Effector memory CD8-positive, alpha-beta T cell (primary cell): ENCODE measurements at places on chromosomes 4 and X.

DNA sequence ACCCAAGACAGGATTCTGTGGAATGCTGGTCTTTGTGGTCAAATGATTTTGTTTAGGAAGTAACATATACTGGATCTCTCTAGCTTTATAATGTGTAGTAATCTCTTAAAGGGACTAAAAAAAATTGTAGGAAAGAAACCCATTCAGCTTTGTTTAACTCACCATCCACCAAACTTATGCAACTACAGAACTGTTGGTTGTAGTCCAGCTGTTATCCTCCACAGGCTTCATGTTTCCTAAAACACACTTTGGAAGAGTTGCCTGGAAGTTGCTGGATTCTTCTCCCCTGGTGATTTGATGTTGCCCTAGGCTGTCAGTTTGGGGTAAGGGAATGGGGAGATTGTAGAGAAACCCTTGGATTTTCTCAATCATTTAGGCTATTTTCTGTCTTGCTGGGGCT is 89.3 kb downstream of the RLIM start:
- peak overlapping the region; percentile 76 for H3K27ac ChIP-seq
- DNase-seq: no peak
- H3K27me3 ChIP-seq: no peaks in the 10 kb centered on the region
- H3K4me3 ChIP-seq: no peak overlapping the region

- H3K4me3 ChIP-seq: no peak overlapping the region
- H3K27me3 ChIP-seq: no peaks in the 10 kb centered on the region
- no peak overlapping the region for H3K27ac ChIP-seq
- no peaks in the 10 kb centered on the region for H3K4me1 ChIP-seq
- no peak for DNase-seq
Observed at GRCh38 chrX:38985375-38985774, 184.1 kb downstream of the MID1IP1 start.

- no peaks in the 10 kb centered on the region for H3K27me3 ChIP-seq
- no peaks in the 10 kb centered on the region for H3K4me1 ChIP-seq
- no peak for DNase-seq
- no peak overlapping the region for H3K27ac ChIP-seq
Observed at GRCh38 chr4:179001918-179002317, 1559.7 kb upstream of the AGA start.

- no peak overlapping the region for H3K27ac ChIP-seq
- H3K4me1 ChIP-seq: no peaks in the 10 kb centered on the region
- no peak for DNase-seq
Observed at GRCh38 chrX:101377547-101377946, 8.4 kb downstream of the BTK start.

DNA sequence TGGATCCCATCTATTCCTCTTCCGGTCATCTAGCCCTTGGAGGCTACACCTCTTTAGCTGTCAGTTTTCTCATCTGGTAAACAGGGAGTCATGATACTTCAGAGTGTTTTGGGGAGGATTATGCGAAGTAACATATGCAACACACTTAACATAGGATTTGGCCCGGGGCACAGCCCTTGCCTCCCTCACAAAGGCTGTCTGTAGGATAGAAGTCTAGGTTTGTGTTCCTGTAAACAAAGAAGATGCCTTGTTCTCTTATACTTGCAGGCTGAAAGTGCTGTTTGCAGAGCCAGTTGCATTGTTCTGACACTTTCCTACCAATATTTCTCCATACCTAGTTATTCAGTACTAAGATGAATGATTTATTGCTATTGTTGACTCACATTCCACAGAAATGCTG is 2.2 kb upstream of the APELA start:
- H3K27me3 ChIP-seq: no peaks in the 10 kb centered on the region
- no peaks in the 10 kb centered on the region for H3K4me1 ChIP-seq

- no peak overlapping the region for H3K4me3 ChIP-seq
- no peaks in the 10 kb centered on the region for H3K27me3 ChIP-seq
- no peaks in the 10 kb centered on the region for H3K4me1 ChIP-seq
- H3K36me3 ChIP-seq: no peaks in the 10 kb centered on the region
Observed at GRCh38 chrX:24355095-24355494, 5.3 kb upstream of the SUPT20HL1 start.

DNA sequence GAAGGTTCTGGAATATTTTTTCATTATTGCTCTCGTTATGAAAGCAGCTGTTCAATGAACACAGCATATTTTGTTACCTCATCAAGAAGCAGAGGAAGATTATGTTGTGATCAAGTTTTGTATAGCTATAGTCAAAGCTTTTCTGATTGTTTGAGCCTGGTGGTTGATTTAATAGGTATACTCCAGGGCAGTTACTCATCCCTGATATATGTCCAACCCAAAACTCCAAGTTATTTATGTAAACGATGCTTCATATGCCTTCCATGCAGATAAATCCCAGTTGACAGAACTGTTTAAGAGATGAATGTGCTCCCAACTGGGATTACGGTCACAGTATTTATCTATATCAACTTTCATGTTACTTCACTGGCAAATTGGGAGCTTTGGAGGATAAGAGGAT is 19.1 kb downstream of the NAA11 start:
- DNase-seq: no peak
- no peaks in the 10 kb centered on the region for H3K27me3 ChIP-seq
- H3K4me1 ChIP-seq: no peaks in the 10 kb centered on the region
- no peak overlapping the region for H3K27ac ChIP-seq
- no peak overlapping the region for H3K4me3 ChIP-seq

GRCh38 chr4:6474053-6474568 is 1.7 kb upstream of the PPP2R2C start:
- H3K36me3 ChIP-seq: no peaks in the 10 kb centered on the region
- no peaks in the 10 kb centered on the region for H3K4me1 ChIP-seq
- H3K4me3 ChIP-seq: no peak overlapping the region
- no peak overlapping the region for H3K27ac ChIP-seq

- no peak overlapping the region for H3K4me3 ChIP-seq
- H3K36me3 ChIP-seq: no peaks in the 10 kb centered on the region
- peaks cover 10% of the 10 kb centered on the region for H3K27me3 ChIP-seq
- H3K4me1 ChIP-seq: no peaks in the 10 kb centered on the region
- H3K27ac ChIP-seq: no peak overlapping the region
Observed at GRCh38 chr4:150005537-150005936, 72.7 kb upstream of the DCLK2 start.

DNA sequence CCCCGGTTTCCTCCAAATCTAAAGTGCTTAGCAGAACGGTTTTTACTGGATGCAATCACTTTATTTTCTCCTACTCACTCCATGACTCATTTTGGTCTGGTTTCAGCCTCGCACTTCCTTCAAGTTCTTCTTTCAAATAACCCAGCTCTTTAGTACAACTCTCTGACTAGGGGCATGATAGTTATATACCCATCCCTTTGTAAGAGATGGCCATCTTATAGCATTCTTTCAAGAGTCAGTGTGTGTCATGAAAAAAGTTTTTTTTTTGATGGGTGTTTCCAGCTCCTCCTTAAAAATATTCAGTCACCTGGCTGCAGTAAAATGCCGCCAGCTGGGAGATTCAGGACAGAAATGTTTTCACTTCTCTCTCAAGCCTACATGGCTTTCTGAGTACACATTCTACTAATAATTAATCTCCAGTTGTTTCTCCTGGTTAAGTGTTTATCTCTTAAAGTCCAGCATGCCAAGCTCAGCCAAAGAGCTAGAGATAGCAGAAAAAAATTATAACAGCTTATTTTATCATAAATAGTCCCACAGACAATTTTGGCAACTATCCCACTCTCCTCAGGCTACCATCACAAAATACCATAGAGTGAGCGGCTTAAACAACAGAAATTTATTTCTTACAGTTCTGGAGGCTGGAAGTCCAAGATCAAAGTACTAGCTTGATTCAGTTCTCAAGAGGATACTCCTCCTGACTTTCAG is 139.3 kb downstream of the GASK1B start:
- no peaks in the 10 kb centered on the region for H3K36me3 ChIP-seq
- H3K4me1 ChIP-seq: no peaks in the 10 kb centered on the region
- no peaks in the 10 kb centered on the region for H3K27me3 ChIP-seq
- H3K27ac ChIP-seq: no peak overlapping the region
- no peak for DNase-seq

DNA sequence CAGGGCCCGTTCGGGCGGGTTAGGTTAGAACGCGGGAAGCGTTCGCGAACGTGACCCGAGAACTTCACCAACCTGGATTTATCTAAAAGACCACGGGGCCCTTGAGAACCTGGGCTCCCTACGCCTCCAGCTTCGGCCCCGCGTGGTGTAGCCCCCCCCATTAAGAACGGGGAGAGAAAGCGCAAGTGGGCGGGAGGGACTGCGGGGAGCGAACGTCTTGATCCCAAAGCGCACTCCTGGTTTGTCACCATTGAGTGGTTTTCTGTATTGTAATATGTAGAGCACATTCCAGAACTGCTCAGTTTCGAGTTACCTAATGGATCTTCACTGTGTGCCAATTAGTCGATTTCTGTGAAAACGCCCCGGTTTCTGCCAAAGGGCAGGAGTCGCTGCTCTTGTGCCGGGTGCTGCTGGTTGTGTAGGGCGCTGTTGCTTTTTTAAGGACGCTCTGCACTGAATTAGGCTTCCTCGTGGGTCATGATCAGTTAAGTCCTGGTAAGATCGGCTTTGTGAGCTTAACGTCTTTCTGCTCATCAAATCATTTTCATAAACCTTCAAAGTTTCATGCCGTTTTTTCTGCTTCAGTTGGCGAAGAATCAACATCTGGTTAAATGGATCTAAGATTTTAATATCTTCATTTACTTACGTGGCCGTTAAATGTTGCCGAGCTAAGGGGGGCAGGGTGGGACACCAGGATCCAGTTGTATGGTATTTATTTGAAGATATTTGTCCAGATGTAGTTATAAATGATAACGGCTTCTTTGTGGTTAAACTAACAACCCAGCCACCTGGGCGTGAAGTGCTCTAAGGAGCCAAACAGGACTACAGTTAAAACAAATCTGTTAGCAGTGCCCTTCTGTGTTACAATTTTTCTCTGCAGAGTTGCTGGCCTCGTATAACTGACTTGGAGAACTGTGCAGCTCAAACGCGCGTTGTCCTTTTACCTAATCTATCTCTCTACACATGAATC is 809 bp downstream of the MND1 start:
- peak; percentile 26 for DNase-seq
- peaks cover 27% of the 10 kb centered on the region for H3K27me3 ChIP-seq
- peaks cover 3% of the 10 kb centered on the region for H3K36me3 ChIP-seq
- peaks cover 4% of the 10 kb centered on the region for H3K4me1 ChIP-seq
- peak overlapping the region; percentile 90 for H3K4me3 ChIP-seq

DNA sequence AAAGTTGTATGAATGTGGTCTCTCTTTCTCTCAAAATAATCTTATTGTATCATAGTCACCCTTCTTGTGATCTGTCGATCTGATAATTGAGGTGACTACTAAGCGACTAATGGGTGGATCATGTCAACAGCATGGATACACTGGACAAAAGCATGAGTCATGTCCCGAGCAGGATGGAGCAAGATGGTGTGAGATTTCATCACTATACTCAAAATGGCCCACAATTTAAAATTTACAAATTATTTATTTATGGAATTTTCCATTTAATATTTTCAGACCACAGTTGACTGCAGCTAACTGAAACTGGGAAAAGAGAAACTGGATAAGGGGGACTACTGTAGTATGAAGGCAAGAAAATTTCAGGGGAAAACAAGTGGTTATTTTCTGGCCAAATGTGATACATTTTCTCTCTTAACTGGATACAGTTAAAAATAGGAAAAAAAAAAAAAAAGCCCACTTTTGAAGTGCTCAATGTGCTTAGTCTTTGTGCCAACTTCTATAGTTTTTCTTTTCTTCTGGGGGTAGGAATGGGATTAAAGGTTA is 25.3 kb downstream of the FAM241A start:
- H3K27me3 ChIP-seq: no peaks in the 10 kb centered on the region
- no peak for DNase-seq
- H3K4me1 ChIP-seq: peaks cover 11% of the 10 kb centered on the region
- H3K36me3 ChIP-seq: peaks cover 7% of the 10 kb centered on the region
- no peak overlapping the region for H3K4me3 ChIP-seq

- H3K4me1 ChIP-seq: no peaks in the 10 kb centered on the region
- no peaks in the 10 kb centered on the region for H3K36me3 ChIP-seq
- no peak for DNase-seq
- no peak overlapping the region for H3K27ac ChIP-seq
Observed at GRCh38 chrX:115013705-115014104, 3.7 kb downstream of the IL13RA2 start.

- H3K36me3 ChIP-seq: no peaks in the 10 kb centered on the region
- no peak for DNase-seq
- no peak overlapping the region for H3K4me3 ChIP-seq
- H3K27ac ChIP-seq: no peak overlapping the region
- no peaks in the 10 kb centered on the region for H3K27me3 ChIP-seq
Observed at GRCh38 chr4:147366164-147366563, 114.7 kb upstream of the EDNRA start.

DNA sequence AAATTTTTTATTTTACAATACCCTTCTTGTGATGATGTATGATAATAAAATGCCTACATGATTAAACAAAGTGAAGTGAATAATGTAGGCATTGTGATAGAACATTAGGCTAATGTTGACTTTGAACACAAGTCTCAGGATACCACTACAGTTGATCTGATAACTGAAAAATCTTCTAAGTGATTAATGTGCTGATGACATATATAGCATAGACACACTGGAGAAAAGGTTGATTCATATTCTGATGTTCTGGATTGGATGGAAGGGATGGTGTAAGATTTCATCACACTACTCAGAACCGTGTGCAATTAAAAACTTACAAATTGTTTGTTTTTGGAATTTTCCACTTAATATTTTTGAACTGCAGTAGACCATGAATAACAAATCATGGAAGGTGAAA is 738.5 kb downstream of the TECRL start:
- no peak overlapping the region for H3K27ac ChIP-seq
- no peaks in the 10 kb centered on the region for H3K4me1 ChIP-seq
- no peak for DNase-seq
- no peaks in the 10 kb centered on the region for H3K27me3 ChIP-seq
- H3K36me3 ChIP-seq: no peaks in the 10 kb centered on the region

GRCh38 chr4:84966382-84967242 is at the start of gene WDFY3:
Gene WDFY3, minus strand, starts transcription at chr4:84966690. Its CDS starts 106,099 bp downstream, at chr4:84860591.
- no peak within 1 kb of the TSS for H3K27ac ChIP-seq
- no peak for DNase-seq
- peak within 1 kb of the TSS; percentile 78 for H3K4me3 ChIP-seq
- no peaks in the 10 kb centered on the region for H3K36me3 ChIP-seq
- H3K27me3 ChIP-seq: peaks cover 30% of the 10 kb centered on the region

DNA sequence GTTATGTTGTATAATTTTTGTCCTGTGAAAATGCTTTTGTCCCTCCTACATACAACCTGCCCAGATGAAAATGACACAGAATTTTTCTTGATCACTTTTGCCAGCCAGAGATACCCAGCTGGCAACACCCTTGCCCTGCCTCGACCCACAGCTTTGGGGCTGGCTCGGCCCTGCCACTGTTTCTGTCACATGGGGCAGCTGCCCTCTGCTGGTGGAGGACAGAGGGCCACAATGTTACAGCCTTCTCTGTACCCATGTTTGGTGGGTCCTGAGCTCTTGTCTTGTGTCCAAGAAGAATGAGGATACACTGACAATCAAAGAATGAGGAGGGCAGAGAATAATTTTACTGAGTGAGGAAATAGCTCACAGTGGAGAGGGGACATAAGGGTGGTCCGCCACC is 31.1 kb downstream of the BMP15 start:
- H3K27ac ChIP-seq: no peak overlapping the region
- no peaks in the 10 kb centered on the region for H3K36me3 ChIP-seq
- no peak overlapping the region for H3K4me3 ChIP-seq
- no peak for DNase-seq
- H3K4me1 ChIP-seq: no peaks in the 10 kb centered on the region
